ENCODE measurements at places on chromosomes 12 and 14.

DNA sequence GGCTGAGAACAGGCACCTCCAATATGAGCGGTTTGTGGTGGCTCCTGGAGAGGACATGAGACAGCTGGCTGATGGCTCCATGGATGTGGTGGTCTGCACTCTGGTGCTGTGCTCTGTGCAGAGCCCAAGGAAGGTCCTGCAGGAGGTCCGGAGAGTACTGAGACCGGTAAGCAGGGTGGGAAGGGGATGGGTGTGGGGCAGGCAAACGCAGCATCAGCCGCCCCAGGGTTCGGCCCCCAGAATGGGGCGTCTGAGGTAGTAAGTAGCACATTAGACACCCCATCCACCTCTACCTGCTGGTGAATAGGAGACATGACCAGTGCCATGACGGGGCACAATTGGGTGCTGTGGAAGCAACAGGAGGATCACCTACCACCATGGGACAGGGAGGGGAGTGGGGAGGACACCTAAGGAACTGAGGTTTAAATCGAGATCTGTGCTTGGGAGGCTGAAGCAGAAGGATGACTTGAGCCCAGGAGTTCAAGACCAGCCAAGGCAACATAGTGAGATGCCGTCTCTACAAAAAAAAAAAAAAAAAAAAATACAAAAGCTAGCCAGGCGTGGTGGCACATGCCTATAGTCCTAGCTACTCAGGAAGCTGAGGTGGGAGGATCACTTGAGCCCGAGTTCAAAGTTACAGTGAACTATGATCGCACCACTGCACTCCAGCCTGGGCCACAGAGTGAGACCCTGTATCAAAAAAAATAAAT is 25.5 kb downstream of the ITGA7 start:
- DNase-seq = no peak

DNA sequence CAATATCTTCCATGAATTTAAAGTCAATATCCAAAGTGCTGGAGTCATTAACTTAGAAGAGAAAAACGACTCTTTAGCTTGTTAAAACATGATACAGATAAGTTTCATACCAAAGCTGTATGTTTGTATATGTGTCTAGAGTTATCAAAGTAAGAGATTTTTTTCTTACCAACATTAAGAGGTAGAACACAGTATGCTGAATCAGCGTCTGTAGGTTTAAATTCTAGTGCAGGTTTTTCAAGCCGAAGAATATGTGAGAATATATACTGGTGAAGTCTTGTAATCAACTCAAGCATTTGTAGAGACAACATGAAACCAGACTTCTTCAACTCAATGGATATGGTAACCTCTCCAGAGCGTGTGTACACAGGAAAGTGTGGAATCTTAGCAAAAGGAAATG is 49.6 kb downstream of the DICER1 start:
- no peak for DNase-seq

DNA sequence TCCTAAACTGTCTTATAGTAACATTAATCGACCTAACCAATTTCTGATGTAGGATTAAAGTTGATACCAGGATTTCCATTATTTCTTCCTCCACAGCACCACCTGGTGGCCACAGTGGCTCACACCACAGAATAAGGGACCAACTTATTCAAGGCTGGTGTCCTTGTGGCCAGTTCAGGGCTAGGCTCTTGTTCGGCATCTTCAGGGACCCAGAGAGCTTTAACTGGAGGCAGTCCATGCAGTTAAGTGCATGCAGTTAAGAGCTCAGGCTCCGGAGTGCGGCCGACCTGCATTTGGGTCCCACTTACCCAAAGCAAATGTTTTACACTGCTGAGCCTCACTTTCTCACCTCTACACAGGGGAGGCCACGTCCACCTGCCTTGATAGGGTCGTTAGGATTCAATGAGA is 42.0 kb upstream of the GPR68 start:
- DNase-seq = peak; percentile 57

DNA sequence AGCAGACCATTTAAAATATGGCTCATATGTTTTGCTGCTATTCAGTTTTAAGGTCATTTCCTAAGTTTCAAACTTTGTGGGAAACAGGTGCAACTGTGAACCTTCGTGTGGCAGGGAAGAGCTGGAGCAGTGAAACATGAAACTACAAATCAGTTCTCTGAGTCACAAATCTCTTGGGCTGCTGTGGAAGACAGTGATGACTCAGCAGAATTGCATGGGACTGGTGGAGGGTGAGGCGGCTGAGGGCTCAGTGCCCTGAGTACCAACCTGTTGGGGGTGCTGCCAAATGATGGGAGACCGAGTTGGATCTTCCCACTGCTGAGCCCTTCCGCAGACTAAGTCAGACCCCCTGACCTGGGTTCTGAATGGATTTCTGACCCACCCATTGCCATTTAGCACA is 8.4 kb upstream of the CALM1 start:
- DNase-seq = no peak

DNA sequence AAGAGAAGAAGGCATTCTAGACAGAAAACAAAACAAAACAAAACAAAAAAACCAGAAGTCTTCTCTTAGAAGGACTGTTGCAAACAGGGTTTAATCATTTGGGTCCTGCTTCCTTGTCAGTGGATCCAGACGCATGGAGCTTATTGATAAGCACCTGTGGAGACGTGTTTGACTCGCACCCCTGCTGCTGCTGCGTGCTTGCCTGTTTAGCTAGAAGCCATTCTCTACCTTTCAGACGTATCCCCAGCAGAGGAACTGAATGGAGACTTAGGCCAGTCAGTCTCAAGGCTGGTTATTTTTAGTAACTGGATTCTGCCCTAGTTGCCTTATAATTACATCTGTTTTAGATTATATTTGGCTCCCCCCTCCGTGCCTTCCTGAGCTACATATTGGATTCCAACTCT is 186.1 kb upstream of the EEA1 start:
- no peak for DNase-seq

DNA sequence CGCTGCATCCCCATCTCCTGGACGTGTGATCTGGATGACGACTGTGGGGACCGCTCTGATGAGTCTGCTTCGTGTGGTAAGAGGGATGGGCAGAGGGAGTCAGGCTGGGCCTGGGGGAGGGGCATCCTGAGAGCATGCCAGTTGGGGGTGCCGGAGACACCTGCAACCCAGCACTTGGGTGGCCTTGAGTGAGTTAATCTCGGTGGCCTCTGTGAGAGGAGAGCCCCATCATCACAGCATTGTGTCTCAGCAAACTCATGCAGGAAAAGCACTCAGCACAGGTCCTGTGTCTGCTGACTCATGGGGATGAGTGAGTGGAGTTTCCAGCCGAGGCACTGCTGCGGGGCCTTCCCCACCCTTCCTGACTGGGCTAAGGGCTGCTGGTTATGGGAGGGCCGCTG is 19.6 kb upstream of the LRP1-AS start:
- DNase-seq = no peak

GRCh38 chr12:45400991-45401390 is 185.1 kb downstream of the ANO6 start:
- no peak for DNase-seq

GRCh38 chr12:13165617-13166041 is 30.9 kb upstream of the EMP1 start:
- DNase-seq = peak; percentile 33

GRCh38 chr12:9900930-9901329 is 19.6 kb downstream of the KLRF2 start:
- DNase-seq = no peak

DNA sequence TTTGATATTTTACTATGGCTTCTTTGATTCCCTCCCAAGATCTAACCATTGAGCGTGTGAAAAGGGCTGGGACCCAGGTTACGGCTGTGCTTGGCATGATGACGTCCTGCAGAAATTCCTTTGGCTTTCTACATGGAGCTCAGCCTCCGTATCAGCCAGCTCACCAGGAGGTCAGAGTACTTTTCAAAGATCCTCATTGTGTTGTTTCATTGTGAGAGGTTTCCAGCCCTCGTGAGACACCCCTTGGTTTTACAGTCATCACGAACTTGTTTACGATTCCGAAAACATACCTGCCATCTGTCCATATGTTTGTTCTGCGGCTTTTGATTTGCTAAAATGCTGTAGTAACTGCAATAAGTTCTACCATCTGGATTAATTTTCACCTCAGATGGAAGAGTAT is 453.1 kb downstream of the TMEM121 start:
- DNase-seq = no peak

GRCh38 chr14:81371802-81372201 is 28.3 kb downstream of the STON2 start:
- no peak for DNase-seq

DNA sequence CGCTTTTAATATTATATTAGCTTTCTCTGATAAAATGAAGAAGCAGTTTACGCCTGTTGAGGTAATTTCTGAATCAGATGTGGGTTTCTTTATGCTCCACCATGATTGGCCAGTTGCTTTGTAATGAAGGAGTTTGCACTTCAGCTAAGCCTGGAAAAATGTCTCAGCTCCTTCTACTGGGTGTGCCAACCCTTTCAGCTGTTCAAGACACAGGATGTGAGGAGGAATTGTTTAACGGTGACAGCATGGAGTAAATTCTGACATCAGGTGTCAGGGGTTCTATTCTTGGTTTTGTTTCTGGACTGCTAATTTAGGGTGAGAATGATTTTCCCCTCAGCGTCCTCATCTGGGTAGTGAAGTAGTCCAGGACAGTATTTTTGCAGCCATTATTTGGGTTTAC is 43.5 kb downstream of the FLRT2 start:
- no peak for DNase-seq

- DNase-seq = no peak
Observed at GRCh38 chr12:22287101-22287500, 47.4 kb downstream of the ST8SIA1 start.

DNA sequence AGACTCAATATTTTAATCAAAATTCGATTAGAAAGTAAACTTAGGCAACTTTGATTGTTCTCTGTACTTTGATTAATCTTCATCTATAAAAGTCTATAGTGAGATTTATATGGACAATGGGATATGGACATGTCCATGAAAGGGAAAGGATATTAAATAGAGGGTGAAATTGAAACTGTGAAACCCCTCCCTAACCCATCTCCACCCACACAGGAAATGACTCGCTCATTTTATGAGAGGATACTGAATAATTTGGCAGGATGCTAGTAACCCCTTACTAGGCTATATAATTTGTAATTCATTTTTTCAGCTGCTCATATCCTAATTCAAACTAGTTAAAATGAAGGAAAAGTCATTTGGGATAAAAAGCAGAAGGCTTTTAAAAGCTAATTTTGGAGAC is 328.0 kb upstream of the ATP2B1 start:
- DNase-seq = no peak

GRCh38 chr14:103898711-103899110 is 29.5 kb upstream of the TDRD9 start:
- DNase-seq = no peak

GRCh38 chr12:123833830-123834229 is 71.7 kb downstream of the DNAH10 start:
- no peak for DNase-seq

GRCh38 chr12:121465921-121466793 is 66.2 kb downstream of the RNF34 start:
- DNase-seq = peak; percentile 7

- no peak for DNase-seq
Observed at GRCh38 chr12:93197067-93197593, 180.6 kb upstream of the NUDT4 start.

DNA sequence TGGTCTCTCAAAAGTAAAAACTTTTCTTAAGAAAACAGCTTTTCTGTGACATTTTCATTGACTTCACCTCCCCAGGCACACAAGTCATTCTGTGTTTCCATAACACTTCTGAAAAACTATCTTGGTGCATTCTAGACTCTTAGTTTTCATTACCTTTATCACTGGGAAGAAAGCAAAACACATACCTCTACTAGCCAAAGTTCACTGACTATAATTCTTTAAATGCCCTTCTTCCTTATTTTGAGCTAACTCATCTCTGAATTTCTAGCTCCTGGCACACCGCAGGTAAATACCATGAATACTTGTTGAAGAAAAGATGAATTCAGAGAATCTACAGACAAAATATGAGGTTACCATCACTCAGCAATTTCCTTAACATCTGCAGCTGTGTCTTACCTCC is 21.1 kb downstream of the MLH3 start:
- DNase-seq = no peak

DNA sequence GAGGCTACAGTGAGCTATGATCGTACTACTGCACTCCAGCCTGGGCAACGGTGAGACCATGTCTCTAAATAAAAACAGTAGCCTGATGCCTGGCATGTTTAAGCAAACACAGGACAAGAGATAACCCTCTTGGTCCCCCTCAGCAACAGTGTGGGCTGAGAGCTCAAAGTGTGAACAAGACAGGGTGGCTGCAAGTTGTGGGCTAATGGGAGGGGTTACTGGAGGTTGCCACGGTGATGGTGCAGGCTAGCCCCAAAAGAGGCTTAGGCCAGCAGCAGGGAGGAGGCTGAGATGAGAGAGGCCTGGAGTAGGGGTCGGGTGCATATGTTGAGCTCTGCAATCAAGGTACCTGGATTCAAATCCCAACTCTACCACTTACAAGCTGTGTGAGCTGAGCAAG is 3.4 kb upstream of the LGMN start:
- DNase-seq = no peak

DNA sequence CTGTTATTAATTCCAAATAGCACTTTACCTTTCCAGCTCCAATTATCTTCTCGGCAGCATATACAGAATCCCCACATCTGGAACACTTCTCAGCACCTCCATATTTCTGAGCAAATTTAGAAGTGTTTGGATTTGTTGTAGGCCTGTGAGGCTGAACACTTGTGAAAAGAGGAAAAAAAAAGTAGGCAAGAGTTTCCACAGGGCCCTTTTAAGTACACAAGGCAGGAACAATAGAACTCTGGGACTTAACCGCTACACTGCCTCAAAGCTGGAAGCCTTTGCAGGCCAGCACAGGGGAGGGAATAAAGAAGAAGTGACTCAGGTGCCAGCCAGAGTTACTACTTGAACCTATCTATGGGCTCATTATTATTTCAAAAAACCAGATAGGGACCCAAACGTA is 18.6 kb downstream of the CSRP2 start:
- no peak for DNase-seq

DNA sequence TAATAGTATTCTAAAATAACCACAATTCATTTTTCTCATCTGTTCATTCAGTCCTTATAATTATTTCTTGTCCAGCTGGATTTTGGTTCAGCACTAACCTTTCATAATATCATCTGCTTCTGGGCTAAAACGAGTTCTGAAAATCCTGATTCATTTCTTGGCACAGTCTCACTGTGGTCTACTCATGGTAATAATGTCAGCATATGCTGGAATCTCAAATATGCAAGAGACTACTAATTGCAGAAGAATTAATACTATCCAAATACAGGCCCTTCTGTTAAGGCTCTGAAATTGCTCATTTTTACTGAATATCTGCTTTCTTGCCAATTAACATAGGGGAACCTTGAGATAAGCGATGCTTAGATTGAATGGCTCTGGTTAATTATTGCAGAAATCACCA is 597.1 kb downstream of the RPL10L start:
- no peak for DNase-seq

- DNase-seq = no peak
Observed at GRCh38 chr12:21823581-21823980, 49.1 kb upstream of the KCNJ8 start.

- no peak for DNase-seq
Observed at GRCh38 chr14:99565383-99565782, 38.6 kb downstream of the CCDC85C start.

- peak; percentile 95 for DNase-seq
Observed at GRCh38 chr12:118376089-118377020, at the start of gene SUDS3. TSS of gene SUDS3 (plus strand) at chr12:118376555. CDS start at chr12:118376692, 137 bp downstream.

All from stimulated activated CD4-positive, alpha-beta T cell treated with anti-CD3 and anti-CD28 coated beads, TNF-alpha, amount 100 ng/mL, for 4 hours (primary cell).